ENCODE measurements at places on chromosomes 5 and 9.

DNA sequence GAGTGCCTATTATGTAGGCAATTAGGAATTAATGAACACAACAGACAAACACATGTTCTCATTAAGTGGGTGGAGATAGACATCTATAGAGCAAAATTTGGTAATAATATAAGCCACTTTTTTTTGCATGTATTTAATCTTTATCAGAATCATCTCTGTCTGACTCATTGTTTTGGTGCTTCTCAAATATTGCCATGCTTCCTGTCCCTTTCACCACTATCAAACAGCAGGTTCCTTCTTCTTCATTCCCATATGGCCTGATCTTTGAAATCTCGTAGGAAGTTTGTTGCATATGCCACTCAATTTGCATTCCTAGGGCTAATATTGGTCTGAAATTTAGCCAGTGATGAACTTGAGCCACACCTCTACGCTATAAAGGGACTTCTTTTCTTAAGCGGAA lies 128.9 kb upstream of the SPEF2 start:
- DNase-seq = no peak

DNA sequence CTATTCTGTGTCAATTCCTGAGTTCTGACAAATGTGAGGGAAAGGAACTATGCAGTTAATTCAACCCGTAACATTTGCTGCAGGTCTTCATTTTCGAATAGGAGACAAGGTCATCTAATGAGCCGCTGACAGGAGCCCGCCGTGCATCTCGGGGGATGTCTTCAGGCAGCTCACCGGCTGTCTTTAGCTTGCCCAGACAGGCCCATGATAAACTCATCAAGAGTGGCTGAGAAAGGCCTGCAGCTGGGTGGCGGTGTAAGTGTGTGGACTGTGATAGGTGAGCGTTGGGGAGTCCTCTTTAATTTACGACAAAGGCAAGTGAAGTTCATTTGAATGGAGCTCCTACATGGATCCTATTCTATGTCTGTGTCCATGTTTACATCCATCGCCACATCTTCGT lies 190.5 kb downstream of the ADCY2 start:
- DNase-seq = no peak

DNA sequence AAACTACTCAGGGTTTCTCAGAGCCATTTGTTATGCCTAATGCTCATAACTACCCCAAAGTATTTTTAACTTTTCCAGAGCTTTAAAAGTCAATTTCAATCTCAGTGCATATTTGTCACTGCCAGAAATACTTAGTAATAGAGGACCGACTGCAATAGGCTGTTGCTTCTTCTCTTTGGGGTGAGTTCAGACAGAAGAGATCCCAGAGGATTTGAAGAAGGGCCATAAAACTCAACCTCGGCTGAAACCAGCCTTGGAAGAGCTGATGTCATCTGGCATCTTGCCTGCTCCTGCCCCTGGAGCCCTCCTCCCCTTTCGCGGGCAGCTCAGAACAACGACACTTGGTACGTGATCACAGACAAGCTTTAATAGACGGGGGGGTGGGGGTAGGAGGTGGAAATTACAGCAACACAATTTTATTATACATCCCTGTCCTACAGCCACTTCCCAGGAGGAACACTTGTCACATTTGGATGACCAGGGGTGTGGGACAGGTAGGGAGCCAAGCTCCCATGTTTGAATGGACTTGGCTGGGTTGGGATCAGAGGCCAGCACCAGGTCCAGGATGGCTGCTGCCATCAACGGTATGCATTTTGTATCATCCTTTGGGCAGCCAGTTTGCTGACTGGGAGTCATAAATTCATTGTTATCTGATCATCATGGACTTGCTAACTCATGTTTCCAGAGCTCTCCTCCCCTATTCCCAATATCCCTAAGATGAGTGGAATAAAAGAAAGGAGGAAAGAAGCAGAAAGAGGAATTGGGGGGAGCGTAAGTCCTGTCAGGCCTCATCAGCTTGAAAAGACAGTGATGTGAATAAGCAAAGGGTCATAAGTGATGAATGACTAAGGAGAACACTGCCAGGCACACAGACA lies 186.6 kb upstream of the PANK3 start:
- no peak for DNase-seq

DNA sequence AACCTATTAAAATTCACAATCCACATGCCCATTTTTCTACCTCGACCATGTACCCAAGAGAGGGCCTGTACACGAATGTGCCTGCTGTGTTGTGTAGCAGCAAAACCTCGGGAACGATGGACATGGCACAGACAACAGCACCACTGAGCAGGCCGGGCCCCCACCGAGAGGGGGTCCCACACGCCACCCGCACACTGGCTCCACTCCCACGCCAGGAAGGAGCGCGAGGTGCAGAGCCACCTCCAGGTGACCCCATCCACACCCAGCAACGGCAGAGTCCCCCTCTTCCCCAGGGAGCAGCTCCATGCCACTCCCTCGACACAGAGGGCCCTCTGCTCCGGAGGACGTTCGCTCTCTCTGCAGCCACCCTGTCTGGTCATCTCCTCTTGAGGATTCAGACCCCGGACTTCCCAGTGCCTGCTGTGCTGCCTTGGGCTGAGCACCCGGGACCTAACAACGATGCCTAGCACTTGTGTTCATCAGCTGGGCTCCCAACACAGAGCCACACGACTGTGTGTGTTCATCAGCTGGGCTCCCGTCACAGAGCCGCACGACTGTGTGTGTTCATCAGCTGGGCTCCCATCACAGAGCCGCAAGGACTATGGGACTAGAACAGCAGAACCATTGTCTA lies 25.3 kb upstream of the ADAMTS2 start:
- no peak for DNase-seq

- no peak for DNase-seq
Observed at GRCh38 chr9:126415741-126416370, 89.2 kb downstream of the MVB12B start.

DNA sequence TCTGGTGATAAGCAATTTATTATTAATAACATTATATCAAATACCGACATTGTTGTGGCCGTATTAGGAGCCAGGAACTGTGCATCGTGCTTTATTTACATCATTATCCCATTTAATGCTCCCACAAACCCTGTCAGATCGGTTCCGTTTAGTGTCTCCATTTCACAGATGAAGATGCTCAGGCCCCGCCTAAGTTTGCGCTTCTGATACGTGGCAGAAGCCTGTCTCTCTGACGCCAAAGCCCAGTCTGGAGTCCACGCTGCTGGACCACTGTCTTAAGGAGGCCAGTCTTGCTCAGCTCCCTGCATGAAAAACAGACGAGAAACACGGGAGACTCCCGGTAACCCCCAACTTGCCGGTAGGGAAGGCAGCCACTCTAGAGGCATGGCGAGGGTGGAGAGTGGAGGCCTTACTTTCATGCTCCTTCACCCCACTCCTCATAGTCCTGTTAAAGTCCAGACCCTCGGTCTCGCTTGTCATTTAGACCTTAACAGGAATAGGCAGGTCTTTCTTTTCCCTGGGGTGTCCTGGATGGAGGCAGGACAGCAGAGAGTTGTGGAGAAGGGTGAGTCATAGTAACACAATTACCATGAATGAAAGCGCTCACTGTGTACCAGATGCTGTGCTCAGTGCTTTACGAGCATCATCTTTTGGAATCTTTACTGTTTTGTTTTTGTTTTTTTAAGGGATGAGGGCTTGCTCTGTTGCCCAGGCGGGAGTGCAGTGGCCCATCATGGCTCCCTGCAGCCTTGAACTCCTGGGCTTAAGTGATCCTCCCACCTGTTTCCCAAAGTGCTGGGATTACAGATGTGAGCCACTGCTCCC lies 872 bp downstream of the TXNDC15 start:
- no peak for DNase-seq

DNA sequence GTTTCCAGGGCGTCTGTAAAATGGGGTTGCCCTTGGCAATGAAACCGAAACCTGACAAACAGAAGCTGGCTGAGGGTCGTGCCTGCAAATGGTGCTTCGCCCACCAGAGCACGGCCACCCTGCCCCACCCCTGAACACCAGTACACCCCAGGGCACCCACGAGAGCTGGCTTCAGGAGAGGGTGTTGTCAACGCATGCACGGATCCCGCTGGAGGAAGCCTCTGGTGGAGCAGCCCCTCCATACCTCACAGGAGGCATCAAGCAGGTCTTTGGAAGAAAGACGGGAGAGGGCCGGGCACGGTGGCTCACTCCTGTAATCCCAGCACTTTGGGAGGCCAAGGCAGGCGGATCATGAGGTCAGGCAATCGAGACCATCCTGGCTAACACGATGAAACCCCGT lies 8.6 kb downstream of the SLC6A3 start:
- DNase-seq = no peak

GRCh38 chr5:37637165-37637845 lies 202.5 kb downstream of the GDNF start:
- DNase-seq = no peak

GRCh38 chr5:145979270-145980223 lies 43.2 kb downstream of the SH3RF2 start:
- no peak for DNase-seq

DNA sequence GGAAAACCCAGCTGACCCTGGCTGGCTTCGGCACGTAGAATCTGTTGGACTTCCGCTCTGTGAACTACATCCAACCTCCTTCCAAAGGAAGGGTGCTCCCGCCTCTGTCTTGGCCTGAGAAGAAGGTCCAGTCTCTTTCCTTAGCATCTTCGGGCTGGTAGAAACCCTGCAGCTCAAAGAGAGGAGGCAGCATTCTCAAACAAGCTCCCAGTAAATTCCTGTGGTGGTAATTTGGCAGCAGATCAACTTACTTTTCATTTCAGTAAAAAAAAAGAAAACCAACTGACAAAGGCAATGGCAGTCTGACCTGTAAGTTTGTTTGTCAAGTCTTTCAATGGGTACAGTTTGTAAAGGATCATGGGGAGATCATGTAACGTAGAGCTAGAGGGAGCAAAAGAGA lies 176.7 kb downstream of the MED10 start:
- no peak for DNase-seq

DNA sequence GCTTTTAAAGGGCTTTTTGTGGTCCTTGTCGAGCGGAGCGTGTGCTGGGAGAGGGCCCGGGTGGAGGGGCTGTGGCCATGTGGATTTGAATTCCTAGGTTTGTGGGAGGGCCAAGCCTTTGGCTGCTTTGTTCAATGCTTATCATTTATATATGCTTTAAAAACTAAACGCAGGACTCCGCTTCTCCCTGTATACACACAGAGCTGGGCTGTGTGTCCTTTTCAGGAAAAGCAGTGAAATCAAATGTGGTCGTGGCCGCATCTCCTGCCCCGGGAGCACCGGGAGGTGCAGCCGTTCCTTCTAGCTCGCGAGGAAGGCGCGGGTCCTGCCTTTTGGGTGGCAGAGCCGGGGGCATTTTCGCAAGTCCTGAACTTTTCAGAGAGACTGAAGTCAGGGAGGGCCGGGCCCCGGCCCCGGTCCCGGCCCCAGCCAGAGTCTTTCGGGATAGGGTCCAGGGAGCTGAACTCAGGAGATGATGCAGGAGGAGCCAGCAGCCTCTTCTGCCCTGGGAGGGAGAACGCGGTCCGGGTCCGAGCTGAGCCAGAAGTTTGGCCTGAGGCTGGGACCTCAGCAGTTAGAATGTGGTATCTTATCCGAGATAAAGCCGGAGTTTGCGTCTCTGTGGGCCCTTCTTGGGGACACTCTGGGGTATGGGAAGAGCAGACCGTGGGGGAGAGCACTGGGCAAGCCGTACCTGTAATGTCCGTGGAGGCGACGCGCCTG lies 158.8 kb downstream of the C9orf152 start:
- DNase-seq = no peak
